ENCODE measurements at places on chromosomes 2 and 18. TPM values are rescaled to one million over a fixed set of nuclear protein-coding genes. Genes with fewer than 3 reads are reported as not detected.

GRCh38 chr2:14781142-14781541, 148.6 kb downstream of the LRATD1 start:
- no peak for DNase-seq

Gene CIDEA
- not detected for total RNA-seq

Gene GAD1
- 4.4 TPM for total RNA-seq

Gene CYP27A1
- total RNA-seq: not detected

- peak; percentile 79 for DNase-seq
Measured at GRCh38 chr2:111072220-111072871, 48.4 kb upstream of the BCL2L11 start.

Gene MCM6
- total RNA-seq: 33.3 TPM

Gene STARD6
- total RNA-seq: not detected

Gene TEKT4
- not detected for total RNA-seq

Gene ANKRD30BL
- not detected for total RNA-seq

- DNase-seq: no peak
Measured at GRCh38 chr18:25256439-25256838, 95.5 kb downstream of the ZNF521 start.

Gene CACNB4
- total RNA-seq: 0.10 TPM

DNA sequence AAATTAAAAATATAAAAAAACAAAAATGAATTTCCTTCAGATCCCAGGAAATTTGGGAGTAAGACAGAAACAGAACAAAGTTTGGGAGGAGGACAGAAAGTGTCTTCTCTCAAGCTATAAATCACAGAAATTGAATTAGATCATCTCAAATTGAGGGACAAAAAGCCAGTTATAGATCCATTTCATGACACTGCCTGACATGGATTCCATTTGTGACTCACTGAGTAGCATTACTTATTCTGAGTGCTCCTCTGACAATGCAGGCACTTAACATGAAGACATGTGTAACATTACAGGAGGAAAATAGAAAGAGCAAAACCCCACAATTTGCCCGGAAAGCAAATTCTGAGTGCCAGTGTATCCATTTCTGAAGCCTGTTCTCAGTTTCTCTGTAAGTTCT, 63.9 kb upstream of the CREB1 start:
- no peak for DNase-seq

- DNase-seq: no peak
Measured at GRCh38 chr2:159169187-159169586, 117.3 kb downstream of the WDSUB1 start.

Gene SLC30A3
- total RNA-seq: not detected

GRCh38 chr2:85755122-85756027, 1.6 kb downstream of the ATOH8 start:
- DNase-seq: no peak

DNA sequence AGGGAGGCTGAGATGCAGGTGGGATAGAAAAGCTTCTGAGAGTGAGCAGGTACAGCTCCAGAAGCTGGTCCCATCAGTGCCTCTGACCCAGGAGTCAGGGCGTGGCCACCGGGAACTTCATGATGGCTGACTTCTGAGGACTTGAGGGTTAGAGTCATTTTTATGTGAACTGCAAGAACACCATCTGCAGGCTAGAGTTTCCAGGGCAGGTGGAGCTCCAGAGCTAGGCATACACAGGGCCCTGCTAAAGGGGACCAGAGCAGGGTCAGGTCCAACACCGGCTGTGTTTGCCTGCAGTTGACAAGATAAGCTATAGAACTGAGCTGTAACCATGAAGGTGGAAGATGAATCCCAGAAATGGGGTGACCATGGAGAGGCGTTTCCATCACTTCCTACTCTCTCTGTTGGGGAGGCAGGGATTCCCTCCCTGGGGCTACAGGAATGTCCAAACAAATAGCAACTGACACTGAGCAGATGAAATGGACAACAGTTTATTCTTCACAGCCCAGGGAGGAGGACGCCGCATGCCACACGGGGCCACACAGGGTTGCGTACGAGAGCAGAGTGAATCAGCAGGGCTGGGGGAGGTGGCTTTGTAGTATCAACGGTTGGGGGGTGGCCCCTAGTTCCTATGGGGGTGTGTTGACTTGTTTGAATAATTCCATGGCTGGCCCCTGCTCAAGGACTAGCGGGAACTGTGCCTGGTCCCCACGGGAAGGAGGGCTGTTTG, 77.6 kb upstream of the ZNF516 start:
- no peak for DNase-seq

DNA sequence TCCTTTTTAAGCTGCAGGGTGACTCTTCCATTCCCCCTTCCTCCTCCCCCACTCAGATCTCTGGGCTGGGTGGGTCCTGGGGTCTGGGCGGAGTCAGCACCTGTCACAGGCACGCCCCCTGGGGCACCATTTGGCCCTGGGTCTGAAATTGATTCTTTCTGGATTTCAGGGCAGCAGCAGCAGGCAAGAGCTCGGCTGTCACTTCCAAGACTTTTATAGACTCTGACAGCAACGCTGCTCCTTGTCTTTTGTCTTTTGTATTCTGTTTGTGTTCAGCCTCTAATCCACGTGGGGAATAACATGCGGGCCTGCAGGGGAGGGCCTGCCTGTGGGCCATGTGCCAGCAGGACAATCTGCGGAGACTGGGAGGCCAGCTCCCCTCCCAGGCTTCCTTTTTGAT, 3.9 kb downstream of the BOD1L2 start:
- no peak for DNase-seq

Gene ACTR3
- total RNA-seq: 425 TPM

Gene SP140L
- total RNA-seq: 5.6 TPM

GRCh38 chr2:51969347-51969746, 937.4 kb upstream of the NRXN1 start:
- no peak for DNase-seq

- DNase-seq: no peak
Measured at GRCh38 chr2:83459456-83459855, 999.6 kb downstream of the SUCLG1 start.

- no peak for DNase-seq
Measured at GRCh38 chr2:173747035-173747434, 218.1 kb downstream of the SP3 start.

GRCh38 chr2:85132397-85132796, 795 bp upstream of the TCF7L1 start:
- DNase-seq: no peak

DNA sequence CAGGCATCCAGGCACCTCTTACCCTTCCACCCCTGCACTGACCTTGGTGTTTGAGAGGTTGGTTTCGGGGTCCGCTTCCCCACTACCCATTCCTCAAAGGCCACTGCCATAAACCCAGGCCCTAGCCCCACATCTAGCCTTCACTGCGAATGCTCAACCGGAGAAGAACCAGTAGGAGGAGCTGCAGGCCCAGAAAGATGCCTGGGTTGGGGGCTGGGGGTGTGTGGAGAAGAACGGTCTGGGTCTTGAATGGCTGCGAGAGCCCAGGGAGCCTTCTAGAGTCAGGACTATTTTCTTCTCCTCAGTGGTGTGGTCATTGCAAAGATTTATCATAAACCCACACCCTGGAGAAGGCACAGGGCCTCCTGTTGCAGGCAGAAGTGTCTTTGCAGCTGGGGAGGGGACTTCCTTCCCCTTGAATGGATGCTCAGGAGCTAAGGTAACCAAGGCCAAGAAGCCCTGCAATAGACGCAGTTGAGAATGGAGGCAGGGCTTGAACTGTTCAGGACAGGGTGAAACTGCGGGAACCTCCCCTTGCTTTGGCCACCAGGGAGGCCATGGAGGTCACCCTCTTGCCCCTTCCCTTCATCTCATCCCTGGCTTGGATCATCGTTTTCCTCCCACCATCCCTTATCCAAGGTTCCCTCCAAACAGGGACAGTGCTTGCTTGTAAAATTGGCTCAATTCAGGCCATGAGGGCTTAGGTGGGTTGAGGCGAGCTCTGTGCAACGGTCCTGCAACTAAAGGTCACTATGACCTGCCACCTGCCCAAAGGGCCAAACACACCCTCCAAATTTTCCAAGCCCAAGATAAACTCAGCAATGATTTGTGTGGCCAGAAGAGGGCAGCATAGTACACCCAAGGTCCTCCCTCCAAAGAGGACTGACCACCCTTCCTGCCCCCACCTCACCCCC, 20.9 kb downstream of the THNSL2 start:
- DNase-seq: peak; percentile 12

GRCh38 chr2:172374318-172375240, 52.8 kb upstream of the ITGA6 start:
- no peak for DNase-seq

GRCh38 chr2:218583983-218584850, 15.6 kb downstream of the CNOT9 start:
- no peak for DNase-seq

DNA sequence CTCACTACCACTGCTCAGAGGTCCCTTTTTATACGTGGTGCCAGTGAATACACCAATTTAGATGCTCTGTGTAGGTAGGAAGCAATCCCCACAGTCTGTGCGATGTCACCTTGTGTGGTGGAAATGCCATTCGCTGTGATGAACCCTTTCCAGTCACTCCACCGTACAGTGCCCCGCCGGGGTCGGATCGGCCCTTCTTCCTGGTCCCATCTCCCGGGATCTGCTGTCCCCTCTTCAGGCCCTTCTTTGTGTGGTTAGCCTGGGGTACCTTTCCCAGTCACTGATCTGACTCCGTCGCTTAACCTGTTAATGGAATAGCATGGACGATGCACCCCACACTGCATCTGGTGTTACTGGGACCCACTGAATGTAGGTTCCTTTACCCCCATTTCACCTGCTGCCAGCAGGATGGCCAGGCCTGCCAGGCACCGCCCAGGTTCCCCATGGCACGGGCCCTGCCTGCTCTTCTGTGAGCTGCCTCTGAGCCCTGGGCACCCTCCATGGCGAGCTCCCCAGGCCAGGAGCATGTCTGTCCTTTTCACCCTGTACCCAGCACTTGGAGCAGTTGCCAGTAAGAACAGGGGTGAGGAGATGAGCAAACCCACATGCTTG, 18.0 kb downstream of the TWIST2 start:
- no peak for DNase-seq

Gene MBD2
- total RNA-seq: 24.1 TPM

Gene GALM
- total RNA-seq: 88.0 TPM

Gene SLC5A6
- total RNA-seq: 15.9 TPM

Gene MC2R
- total RNA-seq: not detected

Gene MTX2
- total RNA-seq: 60.2 TPM

Gene REG1B
- total RNA-seq: not detected

Gene IL1RL2
- total RNA-seq: not detected

- DNase-seq: no peak
Measured at GRCh38 chr18:72233106-72233505, 311.0 kb downstream of the CBLN2 start.

GRCh38 chr18:62784966-62785413, 69.6 kb downstream of the PHLPP1 start:
- no peak for DNase-seq

DNA sequence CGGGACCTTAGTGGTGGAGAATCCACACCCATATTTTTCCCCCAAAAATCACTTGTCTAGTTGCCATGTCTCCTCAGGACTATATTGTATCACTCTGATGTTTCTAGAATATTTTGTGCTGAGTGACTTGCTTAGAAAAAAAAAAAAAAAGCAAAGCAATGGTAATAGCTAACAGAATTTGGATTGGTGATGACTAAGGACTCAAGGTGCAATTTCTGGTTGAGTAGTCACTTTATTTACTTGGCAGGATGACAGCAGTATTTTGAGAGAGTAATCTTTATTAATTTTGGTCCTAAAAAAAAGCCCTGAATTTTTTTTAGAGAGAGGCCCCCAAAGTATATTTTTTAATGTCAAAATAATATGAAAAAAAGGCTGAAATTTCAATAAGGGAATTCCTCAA, 32.8 kb upstream of the MYO3B start:
- peak; percentile 37 for DNase-seq

- DNase-seq: no peak
Measured at GRCh38 chr18:34548973-34549294, 161.2 kb upstream of the DTNA start.

DNA sequence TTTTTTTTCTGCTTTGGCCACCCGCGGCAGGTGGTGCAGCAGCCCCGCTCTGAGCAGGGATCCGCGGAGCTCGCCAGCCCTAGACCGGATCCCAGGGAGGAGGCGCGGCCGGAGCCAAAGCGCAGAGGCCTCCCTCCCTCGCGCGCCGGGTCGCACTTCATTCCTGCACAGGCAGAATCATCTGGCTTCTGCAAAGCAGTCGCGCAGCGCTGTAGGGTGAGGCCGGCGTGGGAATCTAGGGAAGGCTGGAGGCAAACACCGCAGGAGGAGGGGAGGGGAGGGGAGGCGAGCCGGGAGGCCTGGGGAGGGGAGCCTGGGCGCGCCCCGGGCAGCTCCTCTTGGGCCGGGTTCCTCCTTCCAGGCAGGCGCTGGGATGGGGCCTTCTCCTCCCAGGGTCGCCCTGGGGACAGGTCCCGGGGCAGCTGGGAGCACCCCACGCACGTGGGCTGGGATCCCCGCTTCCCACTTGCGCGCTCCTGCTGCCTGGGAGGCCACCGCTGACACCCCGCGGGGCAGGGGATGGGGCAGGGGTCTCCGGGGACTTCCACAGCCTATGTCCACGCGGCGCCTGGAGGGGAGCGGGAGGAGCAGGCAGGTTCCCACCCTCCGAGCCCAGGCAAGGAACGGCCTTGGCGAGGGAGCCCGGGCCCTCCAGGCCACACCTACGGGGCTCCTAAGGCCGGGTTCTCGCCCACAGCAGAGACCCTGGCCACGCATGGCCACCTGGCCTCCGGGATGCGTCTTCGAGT, 45.0 kb downstream of the MBP start:
- DNase-seq: no peak

DNA sequence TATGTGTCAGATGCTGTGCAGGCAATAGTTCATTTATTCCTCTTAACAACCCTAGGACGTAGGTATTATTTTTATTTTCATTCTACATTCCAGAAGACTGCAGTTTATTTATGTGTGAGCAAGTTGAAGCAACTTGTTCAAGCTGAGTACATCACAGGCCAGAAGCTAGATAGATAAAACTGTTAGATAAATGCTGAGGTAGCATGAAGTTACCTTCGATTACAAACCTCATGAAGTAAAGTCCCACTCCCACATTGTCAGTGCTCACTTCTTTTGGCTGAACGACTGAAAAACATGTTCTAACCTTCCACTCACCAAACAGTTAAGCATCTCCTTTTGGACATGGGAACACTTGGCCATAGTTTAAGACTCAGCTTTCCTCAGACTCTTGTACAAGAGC, 439.2 kb downstream of the TNS1 start:
- no peak for DNase-seq
